ENCODE measurements at places on chromosomes 16 and 17.
A peak's percentile ranks its signal among the peaks of the same experiment; 100 is the strongest.

GRCh38 chr17:50154604-50155003, 4.1 kb upstream of the PPP1R9B start:
- no peak for DNase-seq

DNA sequence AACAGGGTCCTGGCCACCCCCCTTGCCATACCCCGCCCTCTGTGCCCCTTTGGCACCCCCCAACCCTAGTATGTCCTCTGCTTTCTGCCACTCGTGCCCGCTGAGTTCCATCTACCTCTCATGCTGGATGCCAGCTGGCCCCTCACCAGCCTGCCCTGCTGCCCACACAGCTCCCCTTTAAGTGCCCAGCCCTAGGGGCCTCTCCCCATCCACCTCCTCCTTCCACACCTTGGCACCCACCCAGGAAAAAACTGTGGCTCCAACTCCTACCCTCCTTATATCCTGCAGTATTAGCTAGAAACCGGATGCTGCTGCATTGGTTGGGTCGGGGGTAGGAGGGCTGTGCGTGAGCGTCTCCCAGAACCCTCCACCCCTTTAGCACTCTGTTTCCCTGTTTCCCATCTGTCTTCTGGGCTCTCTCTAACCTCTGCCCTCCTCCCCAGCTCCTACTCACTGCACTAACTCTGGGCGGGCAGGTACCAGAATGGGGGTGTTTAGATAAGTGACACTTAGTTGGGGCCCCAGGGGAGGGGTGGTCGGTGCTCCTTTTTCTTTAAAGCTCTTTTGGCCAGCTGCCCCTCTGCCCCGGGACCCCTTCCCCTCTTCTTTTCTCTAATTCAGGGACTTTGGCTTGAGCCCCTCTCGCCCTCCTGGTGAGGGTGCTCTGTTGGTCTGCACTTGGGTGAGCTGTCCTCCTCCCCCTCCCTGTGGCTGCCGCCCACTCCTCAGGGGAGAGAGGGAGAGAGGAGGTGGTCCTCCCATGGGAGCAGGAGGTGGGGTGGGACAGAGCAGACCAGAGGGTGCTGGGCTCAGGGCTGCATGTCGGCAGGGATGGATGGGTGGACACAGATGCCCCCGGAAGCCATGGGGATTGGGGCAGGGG, 9.9 kb downstream of the NR1D1 start:
- DNase-seq: no peak

DNA sequence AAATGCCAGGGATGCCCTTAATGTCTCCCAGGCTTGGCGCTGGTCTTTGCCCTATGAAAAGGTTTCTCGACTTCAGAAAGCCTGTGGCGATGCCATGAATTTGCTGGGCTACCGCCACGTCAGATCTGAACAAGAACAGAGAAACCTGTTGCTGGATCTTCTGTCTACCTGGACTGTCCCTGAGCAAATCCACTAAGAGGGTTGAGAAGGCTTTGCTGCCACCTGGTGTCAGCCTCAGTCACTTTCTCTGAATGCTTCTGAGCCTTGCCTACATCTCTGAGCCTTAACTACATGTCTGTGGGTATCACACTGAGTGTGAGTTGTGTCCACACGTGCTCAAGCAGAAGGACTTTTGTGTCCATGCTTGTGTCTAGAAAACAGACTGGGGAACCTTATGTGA, 11.4 kb downstream of the CHST4 start:
- DNase-seq: peak; percentile 62

GRCh38 chr16:79776243-79776847, 175.8 kb upstream of the MAF start:
- DNase-seq: peak; percentile 47

All from H9 (cell line).